ENCODE measurements at places on chromosomes 2 and 18. TPM values are rescaled to one million over a fixed set of nuclear protein-coding genes. Genes with fewer than 3 reads are reported as not detected.

CRYGD gene
- not detected for total RNA-seq

DAW1 gene
- total RNA-seq: 0.28 TPM

OSBPL6 gene
- 0.28 TPM for total RNA-seq

SFTPB gene
- total RNA-seq: 0.09 TPM

POMC gene
- 11.7 TPM for total RNA-seq

GBX2 gene
- total RNA-seq: not detected

OR6B2 gene
- total RNA-seq: not detected

CLHC1 gene
- total RNA-seq: 9.4 TPM

TMEM182 gene
- total RNA-seq: 2.3 TPM

UPP2 gene
- total RNA-seq: not detected

DSG4 gene
- under 0.01 TPM for total RNA-seq

SCYGR4 gene
- total RNA-seq: not detected

TAF4B gene
- 7.5 TPM for total RNA-seq

CYTIP gene
- 71.6 TPM for total RNA-seq

CNGA3 gene
- total RNA-seq: 0.09 TPM

NGEF gene
- 0.14 TPM for total RNA-seq

NETO1 gene
- 0.33 TPM for total RNA-seq

CPO gene
- 0.19 TPM for total RNA-seq

SIGLEC15 gene
- total RNA-seq: 0.42 TPM

SRD5A2 gene
- 0.28 TPM for total RNA-seq

GAREM1 gene
- 0.57 TPM for total RNA-seq

WDCP gene
- 11.5 TPM for total RNA-seq

TRIP12 gene
- total RNA-seq: 119 TPM

GULP1 gene
- total RNA-seq: 4.8 TPM

TMEM198 gene
- 0.52 TPM for total RNA-seq

All from thymus (tissue), 14 donors.